GM06990 (cell line): ENCODE measurements at places on chromosomes 4 and X.

DNA sequence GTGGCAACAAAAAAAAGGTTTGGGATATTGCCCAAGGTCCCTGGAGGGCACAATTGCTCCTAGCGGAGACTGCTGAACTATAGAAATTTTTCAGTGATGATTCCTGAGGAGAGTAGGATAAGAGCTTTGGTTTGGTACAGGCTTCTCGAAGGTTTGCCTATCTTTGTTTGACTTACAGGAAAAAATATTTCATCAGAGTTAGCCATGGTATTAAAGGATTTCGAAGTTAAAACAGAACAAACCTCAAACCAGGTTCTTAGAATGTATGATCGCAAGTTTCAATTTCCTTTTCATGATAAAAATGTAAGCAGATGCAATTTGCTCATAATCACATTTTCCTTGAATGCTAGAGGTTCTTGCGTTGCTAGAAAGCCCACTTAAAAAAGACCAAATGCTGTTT lies 1.7 kb downstream of the EGFL6 start:
- DNase-seq = no peak

GRCh38 chr4:40507977-40508376 lies 121.7 kb downstream of the RBM47 start:
- DNase-seq = no peak

- no peak for DNase-seq
These were observed 119.9 kb downstream of the FAM13A start for GRCh38 chr4:88937081-88937480.

DNA sequence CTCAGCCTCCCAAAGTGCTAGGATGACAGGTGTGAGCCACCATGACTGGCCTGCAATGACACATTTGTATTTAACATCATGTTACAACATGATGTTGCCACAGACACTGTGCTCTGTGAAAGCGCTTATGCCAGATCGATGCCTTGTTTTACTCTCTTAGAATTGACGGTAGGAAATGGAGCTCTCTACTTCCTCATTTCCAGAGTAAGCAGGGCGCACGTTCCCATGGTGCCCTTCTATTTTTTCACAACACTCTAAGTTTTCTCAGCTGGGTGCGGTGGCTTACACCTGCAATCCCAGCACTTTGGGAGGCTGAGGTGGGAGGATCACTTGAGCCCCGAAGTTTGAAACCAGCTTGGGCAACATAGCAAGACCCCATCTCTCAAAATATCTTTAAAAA lies 60.7 kb upstream of the DHRSX start:
- DNase-seq = no peak

DNA sequence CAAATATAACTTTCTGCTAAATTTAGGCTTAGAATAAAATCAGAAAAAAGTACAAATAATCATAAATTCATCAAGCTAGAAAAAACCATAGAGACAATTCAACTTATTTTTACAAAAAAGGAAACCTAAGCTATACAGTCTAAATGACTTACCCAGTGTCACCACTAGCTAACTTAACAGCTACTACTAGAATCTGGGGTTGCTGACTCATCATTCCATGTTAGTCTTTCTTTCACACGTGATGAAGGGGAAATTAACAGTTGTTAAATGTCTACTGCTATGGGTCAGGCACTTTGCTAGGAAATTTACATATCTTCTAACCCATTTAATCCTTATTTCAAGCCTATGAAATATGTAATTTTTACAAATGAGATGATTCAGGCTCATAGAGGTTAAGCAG lies 349.3 kb upstream of the GALNT7 start:
- DNase-seq = no peak

GRCh38 chr4:42627885-42628646 lies 28.8 kb downstream of the ATP8A1 start:
- DNase-seq = peak; percentile 86

DNA sequence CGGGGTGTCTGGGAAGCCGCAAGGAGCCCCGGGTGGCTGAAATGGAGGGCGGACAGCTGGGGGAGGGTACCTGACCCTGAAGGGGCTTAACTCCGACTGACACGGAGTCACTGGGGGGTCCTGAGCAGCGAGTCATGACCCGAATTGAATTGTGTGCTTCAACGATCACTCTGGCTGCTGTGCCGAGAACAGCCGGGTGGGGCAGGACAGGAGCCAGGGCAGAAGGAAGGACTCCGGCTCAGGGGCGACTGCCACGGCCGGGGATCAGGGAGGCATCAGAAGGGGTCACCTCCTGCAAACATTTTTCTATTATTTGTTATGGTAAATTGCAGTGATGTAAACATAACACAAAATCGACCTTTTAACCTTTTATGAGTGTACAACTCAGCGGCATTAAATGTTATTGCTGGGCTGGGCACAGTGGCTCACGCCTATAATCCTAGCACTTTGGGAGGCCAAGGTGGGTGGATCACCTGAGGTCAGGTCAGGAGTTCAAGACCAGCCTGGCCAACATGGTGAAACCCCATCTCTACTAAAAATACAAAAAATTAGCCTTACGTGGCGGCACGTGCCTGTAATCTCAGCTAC lies 21.6 kb downstream of the ZFYVE28 start:
- DNase-seq = no peak

GRCh38 chrX:150616863-150617198 lies 48.4 kb downstream of the MTM1 start:
- DNase-seq = no peak

DNA sequence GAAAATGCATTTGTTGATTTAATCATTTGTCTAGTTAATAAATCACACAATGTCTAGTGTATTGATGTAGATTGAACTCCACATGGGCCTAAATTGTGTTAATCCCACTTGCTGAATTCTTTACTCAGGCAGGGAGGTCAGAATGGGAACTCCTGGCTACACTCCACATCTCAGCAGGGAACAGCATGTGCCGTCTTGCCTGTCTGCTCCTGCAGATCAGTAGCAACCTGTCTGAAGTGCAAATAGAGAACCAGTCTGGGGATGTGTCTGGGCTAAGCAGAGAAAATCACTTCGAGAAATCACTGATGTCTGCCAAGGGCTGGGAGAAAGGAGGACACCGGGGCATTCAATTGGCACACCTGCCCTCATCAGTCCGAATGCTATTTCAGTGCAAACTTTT lies 16.5 kb upstream of the MXRA5 start:
- DNase-seq = no peak

- no peak for DNase-seq
These were observed 116.3 kb downstream of the DMD start for GRCh38 chrX:33095079-33095478.

DNA sequence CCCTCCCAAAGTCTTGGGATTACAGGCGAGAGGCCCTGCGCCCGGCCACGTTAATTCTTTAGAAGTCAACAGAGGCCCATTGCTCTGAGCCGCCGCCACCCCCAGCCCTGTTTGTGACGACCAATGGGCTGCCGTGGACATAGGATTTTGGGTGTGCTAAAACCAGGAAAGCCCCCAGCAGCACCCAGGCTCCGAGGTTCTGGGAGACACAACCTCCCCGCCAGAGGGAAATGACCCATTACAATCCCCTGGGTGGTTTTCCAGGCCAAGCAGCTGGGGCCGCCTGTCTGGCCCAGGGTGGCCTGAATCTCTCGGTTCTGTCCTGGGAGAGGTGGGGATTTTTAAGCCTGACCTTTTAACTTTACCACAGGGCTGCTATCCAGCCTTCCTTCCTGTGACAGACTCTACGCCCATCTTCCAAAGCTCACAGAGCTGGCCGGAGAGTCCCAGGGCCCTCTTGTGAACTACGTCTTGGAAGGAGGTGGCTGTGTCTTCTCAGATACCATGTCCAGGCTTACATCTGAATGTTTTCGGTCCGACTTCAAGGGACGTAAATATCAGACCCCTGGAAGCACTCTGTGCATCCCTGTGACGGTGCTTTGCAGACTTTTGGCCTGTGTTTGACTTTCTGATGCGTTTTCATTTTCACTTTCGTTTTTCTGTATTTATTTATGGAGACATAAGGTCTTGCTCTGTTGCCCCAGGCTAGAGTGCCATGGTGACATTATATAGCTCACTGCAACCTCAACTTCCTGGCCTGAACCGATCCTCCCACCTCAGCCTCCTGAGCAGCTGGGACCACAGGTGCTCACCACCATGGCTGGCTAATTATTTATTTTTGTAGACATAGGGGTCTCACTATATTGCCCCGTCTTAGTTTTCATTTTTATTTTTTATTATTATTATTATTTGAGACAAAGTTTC lies 36.0 kb downstream of the P2RY8 start:
- DNase-seq = peak; percentile 74

DNA sequence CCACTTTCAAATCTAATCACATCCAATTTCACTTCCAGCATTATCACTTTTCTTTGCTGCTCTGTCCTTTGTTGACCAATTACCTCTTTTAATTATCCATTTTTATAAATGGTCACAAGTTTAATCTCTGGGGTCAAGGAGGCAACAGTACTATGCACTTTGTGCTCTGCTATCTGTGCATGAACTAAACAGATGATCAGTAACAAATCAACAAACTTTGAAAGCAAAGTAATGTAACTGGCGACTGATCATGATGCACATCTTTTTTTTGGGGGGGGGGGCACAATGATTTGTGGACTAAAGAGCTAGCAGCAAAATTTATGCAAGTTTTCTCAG lies 1.5 kb upstream of the SEC31A start:
- DNase-seq = no peak

DNA sequence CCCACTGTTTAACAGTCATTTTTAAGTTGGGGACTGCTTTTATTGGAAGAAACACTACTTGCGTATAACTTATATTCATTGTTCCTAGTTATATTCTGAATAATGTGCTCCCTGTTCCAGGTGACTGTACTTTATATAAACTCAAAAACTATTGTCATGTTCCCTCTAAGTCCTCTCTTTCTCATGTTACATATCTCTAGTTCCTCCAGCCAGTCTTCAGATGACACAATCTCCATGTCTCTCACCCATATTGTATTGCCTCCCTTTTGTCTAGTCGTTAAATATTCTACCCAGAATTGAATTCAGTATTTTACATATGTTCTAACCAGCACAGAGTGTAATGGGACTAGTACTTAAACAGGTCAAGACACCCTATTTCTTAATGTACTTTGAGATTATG lies 5.3 kb downstream of the VAMP7 start:
- DNase-seq = no peak

DNA sequence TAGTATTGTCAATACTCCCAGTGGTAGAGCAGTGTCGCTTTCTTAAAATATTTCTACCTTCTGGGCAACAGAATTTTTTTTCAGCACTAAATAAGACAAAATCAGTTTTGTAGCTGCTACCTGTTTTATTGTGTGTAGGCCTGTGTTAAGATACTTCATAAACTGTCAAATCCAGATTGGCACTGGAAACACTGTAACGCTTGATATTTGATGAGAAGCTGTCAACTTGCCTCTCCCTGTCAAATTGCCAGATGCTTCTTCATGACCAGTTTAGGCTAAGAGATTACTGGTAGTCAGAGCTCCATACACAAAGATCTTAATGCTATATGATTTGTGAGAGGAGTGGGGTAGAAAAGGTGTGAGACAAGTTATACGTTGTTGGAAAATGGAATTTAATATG lies 17.3 kb downstream of the TRAM1L1 start:
- DNase-seq = no peak

GRCh38 chrX:115592997-115593734 lies 32.2 kb downstream of the PLS3 start:
- no peak for DNase-seq

DNA sequence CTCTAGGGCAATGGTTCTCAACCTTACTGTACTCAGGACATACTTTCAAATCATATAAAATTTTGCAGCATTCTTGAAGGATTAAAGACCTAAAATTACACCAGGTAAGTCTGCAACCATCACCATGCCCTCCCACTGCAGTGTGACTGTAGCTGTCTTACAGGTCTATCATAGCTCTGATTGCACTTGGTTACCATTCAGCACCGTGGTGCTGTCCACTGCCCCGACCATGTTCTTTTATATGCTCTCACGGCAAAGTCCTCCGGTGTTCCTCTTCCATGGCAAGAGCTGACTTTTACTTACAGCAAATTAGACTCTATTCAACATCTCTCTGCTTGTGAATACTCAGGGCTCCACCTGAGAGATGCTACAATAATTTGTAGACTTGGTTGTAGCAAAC lies 11.5 kb downstream of the CRMP1 start:
- no peak for DNase-seq

- DNase-seq = no peak
These were observed 2051.3 kb downstream of the PCDH7 start for GRCh38 chr4:32771491-32771890.

- DNase-seq = no peak
These were observed 138.6 kb upstream of the NKX1-1 start for GRCh38 chr4:1544861-1545281.

DNA sequence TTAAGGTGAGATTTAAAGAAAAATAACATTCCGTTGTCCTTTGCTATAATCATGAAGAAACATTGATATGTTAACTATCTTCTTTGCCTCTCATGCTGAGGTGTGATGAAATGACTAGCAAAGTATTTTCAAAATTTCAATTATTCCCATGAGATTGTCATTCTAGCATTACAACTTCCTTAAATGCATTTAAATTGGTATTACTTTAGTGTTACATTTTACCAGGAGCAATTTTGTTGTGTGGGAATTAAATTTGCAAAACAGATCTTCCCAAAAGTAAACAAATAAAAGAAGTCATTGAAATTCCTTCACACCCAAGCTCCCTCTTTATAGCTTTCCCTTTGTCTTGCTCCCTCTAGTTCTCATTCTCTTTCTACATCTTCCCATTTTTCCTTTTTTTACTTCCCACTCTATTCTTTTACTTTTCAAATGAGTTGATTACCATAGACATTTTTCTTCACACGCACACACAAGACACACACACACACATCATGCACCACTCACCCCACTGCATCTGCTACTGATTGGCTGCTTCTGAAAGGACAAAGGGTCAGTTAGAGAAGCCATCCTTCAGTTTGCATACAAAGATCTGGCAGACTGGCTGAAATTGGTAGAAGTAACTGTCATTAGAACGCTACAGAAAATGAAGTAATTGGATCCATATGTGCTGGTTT lies 10.0 kb upstream of the APELA start:
- DNase-seq = no peak

GRCh38 chrX:65961714-65962113 lies 78.2 kb downstream of the VSIG4 start:
- DNase-seq = no peak

- DNase-seq = peak; percentile 78
These were observed 4.5 kb downstream of the CXXC4 start for GRCh38 chr4:104490096-104490769.

DNA sequence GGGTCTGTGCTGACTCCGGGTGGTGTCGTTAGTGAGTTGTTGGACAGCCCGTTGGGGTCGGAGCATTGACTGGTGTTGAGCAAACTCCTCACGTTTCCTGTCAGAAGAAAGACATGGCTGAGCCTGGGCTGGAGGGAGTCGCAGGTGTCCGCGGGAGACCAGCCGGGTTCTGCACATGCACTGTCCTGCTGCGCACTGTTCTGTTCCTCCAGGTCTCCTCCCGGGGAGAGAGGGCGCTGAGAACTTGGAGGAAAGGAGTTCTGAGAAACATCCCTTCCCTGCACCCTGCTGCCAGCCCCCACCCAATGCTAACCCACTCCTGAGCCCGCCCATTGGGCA lies 1.1 kb downstream of the ZNF141 start:
- DNase-seq = peak; percentile 34
